ENCODE measurements at places on chromosomes 5 and 9.

DNA sequence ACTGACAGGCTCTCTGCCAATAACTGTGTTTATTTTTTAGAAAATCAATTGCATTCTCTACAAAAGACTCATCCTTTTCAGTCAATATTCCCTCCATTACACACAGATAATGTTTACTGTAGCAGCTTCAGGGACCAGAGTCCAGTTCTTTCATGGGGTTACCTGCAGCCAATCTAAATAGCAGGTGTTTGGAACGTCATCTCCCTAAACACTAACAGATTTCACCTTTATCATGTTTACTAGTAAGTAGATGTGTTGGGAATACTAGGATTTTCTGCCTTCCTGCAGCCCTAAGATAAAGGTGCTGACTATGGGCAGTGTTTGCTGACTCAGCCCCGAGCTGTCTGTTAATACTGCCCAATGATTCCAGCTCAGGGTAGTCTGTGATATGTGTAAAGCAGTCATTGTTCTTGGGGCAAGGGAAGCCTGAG is 447.0 kb downstream of the KIF4B start:
- no peak for DNase-seq

- DNase-seq, result no peak
Measured at GRCh38 chr5:76406014-76406413, 2.9 kb downstream of the IQGAP2 start.

GRCh38 chr9:2675834-2676233 is 41.5 kb upstream of the KCNV2 start:
- DNase-seq, result no peak

- no peak for DNase-seq
Measured at GRCh38 chr9:84297162-84297821, 43.3 kb downstream of the SLC28A3 start.

DNA sequence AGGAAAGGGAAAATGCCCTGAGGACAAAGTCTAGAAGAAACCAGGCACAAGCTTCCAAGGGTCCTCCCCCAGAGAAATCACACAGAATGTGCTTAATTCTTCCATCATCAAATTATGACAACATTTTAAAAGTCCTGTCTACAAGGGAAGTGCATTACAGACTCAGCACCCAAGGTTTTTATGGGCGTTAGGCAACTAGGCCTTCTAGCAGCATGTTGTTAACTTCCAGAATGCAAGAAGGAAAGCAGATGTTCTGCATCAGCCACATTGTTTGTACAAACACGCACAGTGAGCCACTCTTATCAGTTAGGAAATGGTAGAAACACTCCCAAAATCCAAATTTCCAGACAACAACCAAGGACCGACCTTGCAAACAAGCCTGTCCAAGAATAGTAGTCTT is 26.5 kb downstream of the SMC5 start:
- DNase-seq, result no peak
